Left forelimb (tissue), 1 donor: ENCODE measurements at places on chromosomes 2 and 18.

- DNase-seq, result no peak
Observed at GRCh38 chr18:79987566-79987965, 797 bp downstream of the TXNL4A start.

- no peak for DNase-seq
Observed at GRCh38 chr2:109067631-109068125, 61.3 kb upstream of the SH3RF3 start.

- DNase-seq, result no peak
Observed at GRCh38 chr2:170217778-170218251, 39.9 kb downstream of the MYO3B start.

- no peak for DNase-seq
Observed at GRCh38 chr2:17036361-17036760, 370.7 kb upstream of the CYRIA start.

DNA sequence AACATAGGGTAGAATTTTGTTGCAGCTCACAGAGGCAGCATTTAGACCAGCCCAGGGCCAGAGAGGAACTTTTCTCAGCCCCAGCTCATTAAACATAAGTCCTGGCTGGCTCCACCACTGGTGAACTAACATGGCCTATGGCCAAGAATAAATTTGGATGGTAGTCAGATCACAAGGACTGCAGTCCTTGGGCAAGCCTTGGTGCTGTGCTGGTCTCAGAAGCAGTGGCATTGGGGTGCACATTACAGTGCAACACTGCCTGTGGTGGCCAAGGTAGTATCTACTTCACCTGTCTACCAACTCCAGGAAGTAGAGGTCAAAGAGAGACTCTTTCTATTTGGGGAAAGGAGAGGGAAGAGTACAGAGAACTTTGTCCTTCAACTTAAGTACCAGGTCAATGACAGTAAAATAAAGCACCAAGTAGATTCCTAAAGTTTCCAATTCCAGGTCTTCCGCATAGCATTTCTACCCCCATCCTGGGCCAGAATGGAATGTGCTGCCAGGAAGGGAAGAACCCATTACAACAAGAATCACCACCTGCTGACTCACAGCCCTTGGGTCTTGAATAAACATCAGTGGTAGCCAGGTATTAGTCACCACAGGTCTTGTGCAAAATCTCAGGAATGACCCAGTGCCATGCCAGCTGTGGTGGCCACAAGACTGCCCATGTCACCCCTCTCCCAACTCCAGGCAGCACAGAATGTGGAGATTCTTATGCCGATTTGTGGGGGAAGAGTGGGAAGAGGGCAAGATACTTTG is 155.4 kb upstream of the FSIP2 start:
- DNase-seq, result no peak

DNA sequence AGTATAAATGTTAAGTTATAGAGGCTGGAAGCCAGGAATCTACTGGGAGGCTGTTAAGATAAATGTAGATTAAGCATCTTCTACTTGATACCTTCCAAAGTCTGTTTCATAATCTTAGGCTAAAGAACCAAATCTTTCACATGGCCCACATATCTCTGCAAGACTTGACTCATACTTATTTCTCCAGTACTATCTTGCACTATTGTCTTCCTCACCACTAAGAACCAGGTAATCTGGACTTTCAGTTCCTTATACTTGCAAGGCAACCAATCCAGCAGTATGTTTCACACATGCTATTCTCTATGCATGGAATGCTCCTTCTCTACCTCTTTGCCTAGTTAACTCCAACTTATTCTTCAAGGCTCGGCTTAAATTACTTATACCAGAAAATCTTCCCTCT is 62.2 kb downstream of the RBMS1 start:
- DNase-seq, result no peak
